CD4-positive, alpha-beta T cell treated with Interleukin-1 beta for 1 hour (primary cell): ENCODE measurements at places on chromosomes 16 and 17.
A peak's percentile ranks its signal among the peaks of the same experiment; 100 is the strongest.

GRCh38 chr16:22001591-22001990 is 675 bp upstream of the PDZD9 start:
- no peak for DNase-seq

DNA sequence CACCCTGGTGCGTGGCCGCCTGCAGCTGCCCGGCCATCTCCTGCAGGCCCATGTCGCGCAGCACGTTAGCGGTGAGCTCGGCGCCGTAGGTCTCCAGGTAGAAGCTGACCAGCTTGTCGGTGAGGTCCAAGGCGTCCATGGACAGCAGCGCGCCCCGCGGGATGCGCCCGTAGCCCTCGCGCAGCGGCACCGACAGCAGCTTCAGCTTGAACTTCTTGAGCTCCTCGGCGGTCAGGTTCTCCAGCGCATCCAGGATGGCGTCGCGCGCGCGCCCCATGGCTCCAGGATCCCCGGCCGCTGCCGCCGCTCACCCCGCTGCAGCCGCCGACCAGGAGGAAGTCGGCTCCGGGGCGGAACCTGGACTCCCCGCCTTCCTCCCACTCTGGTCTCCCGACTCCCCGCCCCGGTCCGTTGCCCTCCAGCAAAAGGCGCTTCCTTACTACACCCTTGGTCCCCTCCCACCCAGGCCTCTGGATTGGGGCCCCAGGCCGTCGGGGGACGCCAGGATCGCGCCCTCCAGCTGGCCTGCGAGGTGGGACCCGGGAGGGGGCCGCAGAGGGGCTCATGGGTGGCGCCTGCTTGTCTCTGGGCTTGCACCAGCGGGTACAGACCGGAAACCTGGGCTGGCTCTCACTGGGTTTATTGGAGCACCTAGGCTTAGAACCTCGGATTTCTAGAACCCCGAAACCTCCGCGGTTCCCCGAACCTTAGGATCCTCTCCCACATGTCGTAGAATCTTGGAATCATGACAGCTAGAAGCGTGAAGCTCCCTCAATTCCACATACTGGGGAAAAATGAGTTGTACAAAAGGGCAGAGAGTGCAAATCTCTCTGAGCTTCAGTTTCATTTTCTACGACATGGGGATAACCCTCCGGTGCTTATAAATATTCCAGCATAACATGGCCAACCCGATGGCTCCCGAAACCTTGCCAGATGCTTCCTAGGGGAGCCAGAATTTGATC is at the start of gene PYCARD:
PYCARD (minus strand) TSS at position 347 of the 962 bp plus-strand sequence; CDS start at position 277, 70 bp downstream.
- peak; percentile 38 for DNase-seq

GRCh38 chr16:47082099-47082865 is 61.5 kb downstream of the NETO2 start:
- DNase-seq, result no peak

- no peak for DNase-seq
These were observed 111.7 kb downstream of the ABCA8 start for GRCh38 chr17:68843522-68843921.

DNA sequence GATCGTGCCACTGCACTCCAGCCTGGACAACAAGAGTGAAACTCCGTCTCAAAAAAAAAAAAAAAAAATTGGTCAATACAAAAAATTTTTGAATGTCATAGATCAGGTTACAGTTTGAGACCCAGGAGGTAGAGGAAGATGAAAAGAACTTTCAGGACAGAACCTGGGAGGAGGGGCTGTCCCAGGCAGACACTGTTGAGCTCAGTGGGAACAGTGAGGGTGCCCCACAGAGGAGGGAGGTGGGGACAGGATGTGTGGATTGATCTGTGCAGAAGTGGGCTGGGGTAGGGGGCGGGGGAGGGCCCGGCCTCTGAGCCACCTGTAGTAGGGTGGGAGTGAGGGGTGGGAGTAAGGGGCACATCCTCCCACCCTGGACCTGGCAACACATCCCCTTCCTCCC is 58.3 kb downstream of the PRMT7 start:
- no peak for DNase-seq

DNA sequence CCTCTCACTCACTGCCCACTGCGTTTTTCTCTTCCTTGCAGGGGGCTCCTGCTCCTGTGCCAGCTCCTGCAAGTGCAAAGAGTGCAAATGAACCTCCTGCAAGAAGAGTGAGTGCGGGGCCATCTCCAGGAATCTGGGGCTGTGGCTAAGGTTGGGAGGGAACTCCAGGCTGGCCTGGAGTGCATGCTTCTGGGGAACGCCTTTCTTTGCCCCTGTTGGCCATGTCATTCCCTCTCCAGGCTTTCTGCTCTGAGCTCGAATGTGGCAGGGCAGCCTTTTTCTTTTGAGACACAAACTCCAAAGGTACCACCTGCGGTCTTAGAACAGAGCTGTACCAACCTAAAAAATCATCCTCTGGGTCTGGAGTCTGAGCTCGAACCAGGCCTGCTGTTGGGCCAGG is 7.4 kb upstream of the MT1E start:
- no peak for DNase-seq

DNA sequence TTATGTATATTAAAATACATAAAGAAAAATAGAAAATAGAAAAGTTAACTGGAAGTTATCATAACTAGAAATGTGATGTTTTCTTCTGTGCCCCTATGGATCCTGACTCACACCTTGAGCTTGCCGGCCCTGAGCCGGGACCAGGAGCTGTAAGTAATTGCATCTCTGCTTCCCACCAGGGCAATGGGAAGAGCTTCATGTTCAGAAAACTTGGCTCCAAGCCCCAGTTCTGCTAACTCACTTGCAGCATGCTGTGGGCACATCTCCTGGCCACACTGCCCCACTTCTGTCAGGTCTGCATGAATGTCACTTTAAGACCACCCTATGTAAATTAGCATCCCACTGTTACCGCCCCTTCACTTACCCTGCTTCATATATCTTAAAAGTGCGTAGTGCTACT is 37.2 kb downstream of the GNAO1 start:
- no peak for DNase-seq

DNA sequence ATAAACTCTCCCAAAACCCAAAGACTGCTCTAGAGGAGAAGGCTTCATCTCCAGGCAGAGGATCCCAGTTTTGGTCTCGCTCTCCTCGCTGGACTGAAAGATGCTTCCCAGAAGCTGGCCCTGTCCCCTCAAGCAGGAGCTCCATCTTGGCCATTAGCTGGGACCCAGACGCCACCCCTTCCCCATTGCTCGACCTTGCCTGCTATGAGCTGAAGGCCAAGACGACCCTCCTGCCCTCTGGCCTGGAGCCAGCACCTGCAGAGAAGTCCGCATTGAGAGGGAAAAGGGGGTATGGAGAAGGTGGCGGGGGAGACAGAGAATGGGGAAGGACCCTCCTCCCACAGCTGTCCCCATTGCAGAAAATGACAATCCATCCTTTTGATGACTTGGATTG is 3.6 kb upstream of the RCVRN start:
- DNase-seq, result no peak

DNA sequence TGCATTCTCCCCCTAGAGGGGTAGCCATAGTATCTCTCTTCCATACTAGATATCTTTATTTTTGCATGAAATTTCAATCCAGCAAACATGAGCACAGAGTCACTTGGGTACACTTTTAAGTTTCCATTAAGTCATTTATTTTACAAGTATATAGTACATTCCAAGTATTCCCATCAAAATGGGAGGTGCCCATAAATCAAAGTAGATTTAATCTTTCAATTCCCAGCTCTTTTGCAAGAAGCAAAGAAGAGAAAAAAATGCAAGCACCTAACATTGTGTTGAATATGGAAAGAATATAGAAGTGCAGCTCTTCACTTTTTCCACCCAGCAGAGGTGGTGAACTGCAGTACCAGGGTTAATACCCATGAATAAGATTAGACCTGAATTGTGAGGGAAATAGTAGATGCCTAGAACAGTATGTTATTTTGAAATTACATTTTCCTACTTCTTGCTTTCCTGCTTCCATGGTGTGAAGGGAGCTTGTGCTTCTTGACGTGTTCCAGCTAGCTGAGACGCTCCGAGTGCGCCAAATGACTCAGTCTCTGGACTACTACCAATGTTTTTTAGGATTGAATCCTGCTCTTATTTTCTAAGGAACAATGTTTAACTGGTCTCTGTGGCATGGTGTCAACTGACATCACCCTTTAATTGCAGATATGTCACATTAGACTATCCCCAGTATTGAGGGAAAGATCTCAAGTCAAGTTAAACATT is 151.1 kb upstream of the MAF start:
- DNase-seq, result no peak

GRCh38 chr16:12752159-12752558 is 51.5 kb downstream of the CPPED1 start:
- DNase-seq, result no peak

DNA sequence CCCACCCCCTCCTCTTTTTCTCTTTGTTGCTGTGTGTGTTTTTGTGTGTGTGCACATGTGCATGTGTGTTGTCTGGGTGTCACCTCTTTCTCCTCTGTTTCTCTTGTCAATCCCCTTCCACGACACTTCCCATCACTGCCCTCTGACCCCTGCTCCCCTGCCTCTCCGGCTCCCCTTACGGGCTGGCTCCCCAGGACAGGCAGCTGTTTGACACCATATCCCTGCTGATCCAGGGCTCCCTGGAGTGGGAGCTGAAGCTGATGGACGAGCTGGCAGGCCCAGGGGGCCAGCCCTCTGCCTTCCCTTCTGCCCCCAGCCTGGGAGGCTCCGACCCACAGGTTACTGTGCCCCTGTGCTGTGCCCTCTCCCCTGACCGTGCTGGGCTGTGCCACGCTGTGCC is 15.2 kb upstream of the ABCC3 start:
- no peak for DNase-seq

DNA sequence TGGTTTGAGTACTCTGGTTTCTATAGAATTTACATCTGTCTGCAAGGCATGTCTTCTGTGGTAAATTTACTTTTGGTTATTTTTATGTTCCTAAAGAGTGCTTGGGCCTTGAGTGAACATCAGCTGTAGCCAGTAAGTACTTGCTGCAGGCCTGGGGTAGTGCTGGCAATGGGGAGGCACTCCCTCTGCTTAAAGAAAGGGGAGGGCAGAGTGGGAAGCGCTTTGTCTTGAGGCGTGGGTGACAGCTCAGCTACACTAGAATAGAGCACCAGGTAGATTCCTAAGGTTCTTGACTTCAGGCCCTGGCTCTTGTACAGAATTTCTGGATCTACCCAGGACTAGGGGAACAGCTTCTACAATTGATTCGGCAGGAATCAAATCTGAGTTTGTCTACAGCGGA is 50.6 kb downstream of the MPHOSPH6 start:
- no peak for DNase-seq

DNA sequence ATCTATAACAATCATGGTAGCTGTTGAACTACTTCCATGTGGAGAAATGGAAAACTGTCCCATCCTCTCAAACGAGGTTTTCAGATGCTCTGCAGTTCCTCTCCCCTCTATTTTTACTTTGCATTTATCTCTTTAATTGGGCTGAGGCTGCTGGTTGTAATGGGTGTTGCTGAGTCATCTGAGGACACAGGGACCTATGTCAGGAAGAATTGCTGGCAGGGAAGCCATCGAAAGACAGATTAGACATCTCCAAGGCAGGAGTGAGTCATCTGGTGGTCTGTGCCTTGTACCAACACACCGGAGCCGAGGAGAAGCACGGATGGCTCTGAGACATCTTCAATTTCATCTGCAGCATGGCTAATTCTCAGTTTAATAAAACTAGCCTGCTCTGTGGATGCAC is 394.5 kb downstream of the GRIN2A start:
- DNase-seq, result no peak

DNA sequence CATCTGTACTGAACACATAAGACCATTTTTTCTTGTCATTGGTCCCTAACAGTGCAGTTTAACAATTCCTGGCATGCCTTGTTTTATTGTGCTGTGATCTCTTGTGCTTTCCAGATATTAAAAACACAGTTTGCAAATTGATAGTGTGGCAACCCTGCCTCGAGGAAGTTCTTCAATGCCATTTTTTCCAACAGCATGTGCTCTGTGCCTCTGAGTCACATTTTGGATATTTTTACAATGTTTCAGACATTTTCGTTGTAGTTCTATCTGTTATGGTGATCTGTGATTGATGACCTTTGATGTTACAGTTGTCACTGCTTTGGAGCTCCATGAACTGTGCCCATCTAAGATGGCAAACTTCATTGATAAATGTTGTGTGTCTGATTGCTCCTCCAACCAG is 66.2 kb downstream of the GOSR1 start:
- no peak for DNase-seq

DNA sequence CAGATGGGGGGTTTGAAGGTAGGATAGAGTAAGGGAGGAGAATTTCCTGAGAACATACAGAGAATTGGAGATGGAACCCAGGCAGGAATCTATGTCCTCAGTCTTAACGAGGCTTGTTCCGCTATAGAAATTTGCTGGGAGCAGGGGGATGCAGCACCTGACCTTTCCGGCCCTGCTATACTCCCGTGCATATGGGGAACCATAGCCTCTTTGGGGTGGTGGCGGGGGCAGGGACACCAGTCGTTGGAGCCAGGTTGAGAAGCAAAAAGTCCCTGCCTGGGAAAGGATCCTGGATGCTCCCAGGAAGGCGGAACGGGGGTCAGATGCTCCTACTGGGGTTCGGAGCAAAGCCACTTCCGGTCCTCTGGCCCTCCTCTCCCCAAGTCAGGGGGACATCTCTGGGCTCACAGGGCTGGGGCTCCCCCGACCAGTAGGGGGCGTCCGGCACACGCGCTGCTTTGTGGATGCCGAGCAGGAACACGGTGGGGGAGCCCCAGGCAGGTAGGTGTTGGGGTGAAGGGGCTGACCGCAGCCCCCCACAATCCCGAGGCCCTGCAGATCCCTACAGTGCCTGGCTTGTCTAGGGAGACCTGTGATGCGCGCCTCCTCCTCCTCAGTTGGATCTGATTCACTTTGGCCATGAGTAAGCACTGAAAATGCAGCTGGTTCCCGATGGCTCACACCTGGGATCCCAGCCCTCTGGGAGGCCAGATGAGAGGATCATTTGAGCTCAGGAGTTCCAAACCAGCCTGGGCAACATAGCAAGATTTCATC is 15.5 kb upstream of the TFAP4 start:
- DNase-seq, result peak; percentile 83

DNA sequence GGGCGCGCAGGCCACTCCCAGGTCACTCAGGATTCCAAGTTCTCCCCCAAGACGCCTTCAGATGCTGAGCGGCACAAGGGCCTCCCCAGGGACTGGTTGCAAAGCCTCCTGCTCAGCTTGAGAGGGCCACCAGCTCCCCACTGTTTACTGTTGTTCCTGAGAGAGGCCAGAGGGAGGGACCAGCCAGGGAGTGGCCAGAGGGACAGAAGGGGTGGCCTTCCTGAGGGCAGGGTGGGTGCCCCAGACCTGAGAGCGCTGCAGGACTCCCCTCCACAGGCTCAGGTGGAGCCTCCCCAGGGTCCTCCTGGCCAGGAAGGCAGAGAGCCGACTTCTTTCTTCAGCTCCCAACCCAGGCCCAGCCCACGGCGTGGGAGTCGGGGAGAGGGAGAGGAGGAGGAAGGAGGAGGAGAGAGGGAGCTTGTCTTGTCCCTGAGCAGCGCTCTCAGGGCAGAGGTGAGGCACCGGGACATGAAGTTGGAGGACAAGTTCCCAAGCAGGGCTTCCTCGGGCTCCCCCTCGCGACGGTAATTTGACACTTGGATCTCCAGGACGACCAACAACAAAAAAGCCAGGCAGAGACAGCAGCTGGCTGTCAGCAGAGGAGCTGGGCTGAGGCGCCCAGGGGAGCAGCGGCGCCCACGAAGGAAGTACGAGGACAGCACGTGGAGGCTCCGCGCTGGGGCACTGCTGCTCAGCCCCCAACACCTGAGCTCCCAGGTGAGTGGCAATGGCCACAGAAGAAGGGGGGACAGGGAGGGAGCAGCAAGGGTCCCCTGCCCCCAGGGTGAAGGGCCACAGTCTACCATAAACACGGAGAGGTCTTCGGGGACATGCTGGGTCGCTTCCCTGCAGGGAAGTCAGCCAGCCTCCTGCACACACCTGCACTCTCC is 497 bp downstream of the SMIM5 start:
- DNase-seq, result peak; percentile 49
